Stimulated activated CD4-positive, alpha-beta T cell treated with anti-CD3 and anti-CD28 coated beads, Interleukin-2, amount 100 ng/mL, for 48 hours (primary cell): ENCODE measurements at places on chromosomes 5 and 9.

GRCh38 chr9:76023715-76024195 is 133.3 kb downstream of the PCSK5 start:
- DNase-seq, result no peak

DNA sequence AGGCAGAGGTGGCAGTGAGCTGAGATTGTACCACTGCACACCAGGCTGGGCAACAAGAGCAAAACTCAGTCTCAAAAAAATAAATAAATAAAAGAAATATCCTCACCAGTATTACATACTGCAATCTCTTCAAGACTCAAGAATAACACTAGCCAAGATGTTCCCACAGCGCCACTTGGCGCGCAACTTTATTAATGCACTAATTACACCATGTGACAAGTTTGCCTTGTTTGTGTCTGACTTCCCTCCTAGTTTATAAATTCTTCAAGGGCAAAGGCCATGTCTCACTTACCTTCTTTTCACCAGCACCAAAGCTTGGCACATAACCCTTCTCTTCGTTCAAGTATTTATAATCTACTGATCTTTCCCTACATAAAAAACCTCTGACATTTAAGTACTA is 4.8 kb downstream of the SKP1 start:
- no peak for DNase-seq

DNA sequence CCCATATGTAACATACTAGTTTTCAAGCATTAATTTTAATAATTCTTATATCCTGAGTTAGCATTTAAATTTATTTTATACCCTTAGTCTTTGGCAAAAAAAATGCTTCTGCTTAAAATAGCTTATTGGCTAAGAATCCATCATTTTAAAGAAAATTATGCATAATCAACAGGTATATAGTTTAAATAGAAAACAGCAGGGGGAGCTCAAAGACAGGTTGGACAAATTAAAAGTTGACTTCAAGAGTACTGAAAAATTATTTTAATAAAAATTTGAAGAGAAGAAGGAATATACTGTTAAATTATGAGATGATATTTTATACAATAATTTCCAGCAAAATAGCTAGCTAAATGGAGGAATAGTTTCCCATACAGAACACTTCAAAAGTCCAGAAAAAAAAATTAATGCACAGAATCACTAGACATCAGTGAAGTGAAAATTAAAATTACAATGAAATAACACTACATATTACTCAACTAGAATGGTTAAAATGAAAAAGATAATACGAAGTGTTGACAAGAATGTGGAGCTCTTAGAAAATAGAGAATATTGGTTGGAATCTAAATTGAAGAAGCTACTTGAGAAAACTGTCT is 387.1 kb downstream of the PDE4D start:
- DNase-seq, result no peak

GRCh38 chr5:175305251-175305650 is 138.7 kb downstream of the DRD1 start:
- DNase-seq, result no peak

- DNase-seq, result no peak
These were observed 97.3 kb downstream of the USP20 start for GRCh38 chr9:129932303-129933151.

DNA sequence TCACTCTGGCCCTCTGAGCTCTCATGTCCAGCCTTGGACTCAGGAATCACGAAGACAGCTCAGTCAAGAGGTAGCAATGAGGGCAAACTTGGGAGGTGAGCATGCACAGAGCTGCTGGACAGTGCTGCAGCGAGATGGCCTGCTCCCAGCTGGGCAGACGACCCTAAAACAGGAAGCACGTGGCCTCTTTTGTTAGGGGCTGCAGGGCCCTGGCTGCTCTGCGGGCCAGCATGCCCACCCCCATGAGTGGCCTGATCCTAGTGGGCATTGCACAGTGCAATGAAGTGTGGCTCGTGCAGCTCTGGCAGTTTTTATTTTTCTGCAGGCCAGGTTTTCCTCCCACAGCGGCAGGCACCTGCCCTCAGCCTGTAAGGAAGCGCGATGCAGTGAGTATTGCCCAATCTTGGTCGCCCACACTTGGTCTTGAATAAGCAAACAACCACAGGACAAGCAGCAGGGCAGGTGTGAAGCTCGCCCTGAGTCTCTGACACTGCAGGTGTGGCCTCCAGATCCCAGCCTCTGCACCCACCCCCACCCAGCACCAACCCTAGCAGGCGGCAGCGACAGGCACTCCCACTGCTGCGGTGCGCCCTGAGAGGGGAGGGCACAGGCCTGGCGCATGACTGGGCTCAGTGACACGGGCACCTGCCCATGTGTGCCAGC is 60.8 kb downstream of the SEMA4D start:
- DNase-seq, result no peak

GRCh38 chr9:137366891-137367381 is 56.0 kb downstream of the EXD3 start:
- no peak for DNase-seq

- DNase-seq, result no peak
These were observed 51.2 kb upstream of the ARRDC3 start for GRCh38 chr5:91434348-91434747.

DNA sequence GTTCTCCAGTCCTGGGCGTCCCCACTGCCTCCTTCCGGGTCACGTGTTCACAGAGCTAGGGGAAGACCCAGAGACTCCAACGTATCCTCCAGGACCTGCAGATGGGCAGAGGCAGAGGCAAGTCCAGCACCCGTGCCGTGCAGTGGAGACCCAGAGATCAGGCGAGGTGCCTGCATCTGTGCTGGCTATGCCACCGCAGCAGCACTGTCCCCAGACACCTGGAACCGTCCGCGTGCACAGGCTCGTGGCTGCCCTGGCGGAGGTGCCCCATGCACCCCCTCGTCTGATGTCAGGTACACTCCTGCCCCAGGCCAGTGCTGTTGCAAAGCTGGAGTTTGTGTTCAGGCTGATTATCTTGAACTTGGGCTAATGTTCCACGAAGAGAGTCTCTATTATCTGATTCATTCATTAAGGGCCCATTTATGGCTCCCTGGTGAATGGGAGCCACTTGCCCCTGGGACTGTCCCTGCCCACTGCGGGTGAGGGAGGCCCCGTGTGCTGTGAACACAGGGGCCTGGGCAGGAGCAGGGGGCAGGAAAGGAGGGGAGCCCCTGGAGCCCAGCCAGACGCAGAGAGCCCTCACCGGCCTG is 13.7 kb downstream of the IRX4 start:
- DNase-seq, result no peak

- DNase-seq, result no peak
These were observed 163.9 kb downstream of the ARRDC3 start for GRCh38 chr5:91219091-91219802.

DNA sequence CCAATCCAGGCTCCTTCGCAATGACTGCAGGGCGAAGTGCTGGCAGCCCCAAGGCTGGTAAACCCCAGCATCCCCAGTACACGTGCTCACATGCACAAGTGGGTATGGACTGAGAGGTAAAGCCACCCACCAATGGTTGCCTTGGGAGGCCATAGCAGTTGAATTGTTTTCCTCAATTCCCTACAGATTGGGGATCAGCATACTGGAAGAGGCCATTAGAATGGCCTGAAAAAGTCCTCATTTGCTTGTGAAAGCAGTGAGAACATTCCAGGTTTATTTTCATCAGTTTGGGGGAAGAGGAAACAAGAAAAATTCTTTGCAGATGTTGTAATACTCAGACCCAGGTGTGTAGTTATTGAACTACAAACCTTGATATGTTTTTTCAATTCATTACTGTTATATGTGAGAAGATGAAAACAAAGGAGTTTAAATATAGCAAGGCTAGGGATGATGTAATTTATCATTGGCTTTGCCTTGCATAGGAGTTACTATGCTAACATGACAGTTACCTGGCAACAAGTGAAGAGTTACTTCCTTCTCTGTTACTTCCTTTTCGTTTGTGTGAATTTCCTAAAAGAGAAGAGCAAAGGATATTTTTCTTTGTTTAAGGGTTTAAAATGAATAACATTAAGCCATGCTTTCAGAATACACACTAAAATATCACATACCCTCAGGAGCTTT is 36.4 kb downstream of the MTMR12 start:
- no peak for DNase-seq

DNA sequence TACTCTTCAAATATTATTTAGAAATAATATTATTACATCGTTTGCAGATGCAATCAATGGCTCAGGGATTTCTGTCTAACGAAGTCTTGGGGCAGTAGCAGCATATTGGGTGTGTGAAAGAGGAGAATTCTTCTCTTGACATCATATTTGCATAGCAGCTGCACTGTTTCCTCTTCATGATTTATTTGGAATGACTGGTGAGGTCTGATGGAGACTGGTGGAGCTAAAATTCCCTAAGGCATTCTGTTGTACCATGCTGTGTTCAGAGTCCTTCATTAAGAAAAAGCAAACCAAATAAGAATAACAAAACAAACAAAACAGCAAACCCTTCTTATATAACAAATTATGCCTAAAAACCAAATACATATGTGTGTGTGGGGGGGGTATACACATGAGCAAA is 177.6 kb downstream of the DIRAS2 start:
- no peak for DNase-seq

GRCh38 chr9:89926691-89927220 is 321.9 kb downstream of the GADD45G start:
- no peak for DNase-seq

DNA sequence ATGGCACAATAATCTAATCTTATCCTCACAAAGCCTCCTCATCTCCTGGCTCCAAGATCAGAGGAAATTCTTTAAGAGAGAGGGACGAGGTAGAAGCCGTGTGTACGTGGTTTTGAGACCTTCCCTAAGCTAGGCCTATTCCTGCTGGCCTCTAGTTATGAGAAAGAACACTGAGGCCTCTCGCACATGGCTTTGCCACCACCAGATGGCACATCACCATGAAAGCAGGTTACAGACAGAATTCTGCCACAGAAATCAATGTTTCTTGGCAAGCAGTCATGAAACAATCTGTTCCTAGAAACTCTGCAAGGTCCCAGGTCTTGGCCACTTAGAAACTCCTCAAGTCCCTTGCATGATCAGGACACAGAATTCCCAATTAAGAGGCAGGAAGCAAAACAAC is 268.2 kb upstream of the TAS2R1 start:
- DNase-seq, result no peak

DNA sequence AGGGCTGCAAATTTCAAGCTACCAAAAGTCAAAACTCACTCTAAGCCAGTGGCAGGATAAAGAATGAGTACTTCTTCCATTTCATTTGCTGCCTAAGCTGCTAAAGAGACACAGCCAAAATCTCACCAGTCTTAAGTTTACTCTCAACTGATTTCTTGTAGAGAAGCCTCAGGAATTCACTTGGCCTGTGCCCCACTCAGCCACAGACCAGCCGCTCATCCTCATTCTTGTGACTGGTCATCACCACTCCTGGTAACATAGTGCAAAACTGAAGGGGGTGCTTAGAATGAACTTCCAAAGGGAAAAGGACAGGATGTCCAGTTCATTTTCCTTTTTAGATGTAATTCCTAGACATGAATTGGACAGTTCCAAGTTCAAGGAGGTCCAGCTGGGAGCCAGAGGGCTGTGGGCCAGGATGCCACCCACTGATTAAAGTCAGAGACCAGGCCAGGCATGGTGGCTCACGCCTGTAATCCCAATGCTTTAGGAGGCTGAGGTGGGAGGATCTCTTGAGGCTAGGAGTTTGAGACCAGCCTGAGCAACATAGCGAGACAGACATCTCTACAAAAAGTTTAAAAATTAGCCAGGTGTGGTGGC is 72.7 kb upstream of the RANBP3L start:
- no peak for DNase-seq

DNA sequence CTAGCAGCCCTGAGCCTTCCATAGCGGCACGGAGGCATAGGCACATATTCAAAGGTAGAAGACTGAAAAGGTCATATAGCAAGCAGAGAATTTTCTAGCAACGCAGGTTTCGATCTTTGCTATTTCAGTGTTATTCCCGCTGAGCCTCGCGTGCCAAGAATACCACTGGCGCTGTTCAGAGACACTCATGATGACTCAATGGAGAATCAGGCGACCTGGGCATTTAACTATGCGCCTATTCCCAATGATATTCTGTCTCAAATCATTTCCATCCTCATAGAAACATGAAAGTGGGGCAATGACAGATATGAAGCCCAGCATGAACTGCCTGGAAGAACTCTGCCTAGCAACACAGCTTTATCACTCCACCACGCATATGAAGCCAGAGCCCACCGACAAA is 59.9 kb downstream of the EFNA5 start:
- DNase-seq, result no peak

- DNase-seq, result no peak
These were observed 903.8 kb downstream of the EFNA5 start for GRCh38 chr5:106766916-106767315.

DNA sequence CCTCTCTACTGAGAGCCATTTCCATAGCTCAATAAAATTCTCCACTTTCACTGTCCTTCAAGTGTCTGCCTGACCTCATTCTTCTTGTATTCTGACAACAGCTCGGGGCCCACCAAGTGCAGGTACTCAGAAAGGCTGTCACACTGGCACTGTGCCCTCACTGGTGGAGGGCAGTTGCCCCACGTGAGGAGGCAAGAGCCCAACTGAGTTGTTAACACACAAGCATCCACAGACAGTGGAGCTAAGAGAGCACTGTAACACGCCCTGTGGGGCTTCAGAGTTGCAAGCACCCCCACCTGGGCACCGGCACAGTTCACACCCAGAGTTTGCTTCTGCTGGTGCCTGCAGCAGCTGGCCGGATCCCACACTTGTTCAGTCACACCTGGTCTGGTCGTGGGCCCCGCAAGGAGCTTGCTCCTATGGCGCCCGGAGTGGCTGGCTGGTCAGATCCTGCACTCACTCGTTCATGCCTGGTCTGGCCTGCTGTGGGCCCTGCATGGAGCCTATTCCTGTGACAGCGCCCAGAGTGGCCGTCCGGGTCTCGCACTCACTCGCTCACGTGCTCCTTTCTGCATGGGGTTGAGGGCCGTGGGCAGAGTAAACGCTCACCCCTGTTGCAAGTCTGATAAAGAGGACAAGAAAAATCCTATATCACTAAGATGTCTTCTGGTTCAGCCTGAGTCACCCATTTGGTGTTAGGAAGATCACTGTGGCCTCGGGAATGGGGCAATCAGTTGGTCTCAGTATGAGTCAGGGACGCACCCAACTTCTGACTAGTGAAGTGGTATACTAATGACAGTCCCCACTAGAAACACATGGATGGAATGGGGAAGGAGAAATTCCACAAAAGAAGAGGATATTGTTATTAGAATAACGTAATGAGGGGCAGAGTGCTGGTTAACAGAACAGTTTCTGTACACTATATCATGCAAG is 87.0 kb upstream of the CCNH start:
- no peak for DNase-seq

GRCh38 chr5:168471785-168472184 is 14.5 kb upstream of the RARS1 start:
- no peak for DNase-seq

DNA sequence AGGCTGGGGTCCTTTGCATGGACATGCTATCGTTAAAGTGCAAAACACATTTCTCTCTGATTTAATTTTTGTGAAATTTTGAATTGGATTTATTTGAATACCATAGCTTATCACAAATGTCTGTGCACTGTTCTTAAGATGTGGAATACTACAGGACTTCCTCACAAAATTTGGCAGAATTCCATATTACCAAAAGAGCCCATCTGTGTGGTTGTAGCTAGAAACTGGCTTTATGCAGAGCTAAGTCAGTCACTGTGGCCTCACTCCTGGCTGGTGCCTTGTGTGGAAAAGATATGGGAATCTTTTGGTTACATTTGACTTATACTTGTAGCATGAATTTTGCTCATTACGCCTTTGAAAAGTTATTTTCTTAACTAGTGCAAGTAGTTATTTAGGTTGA is 35.5 kb downstream of the ACO1 start:
- no peak for DNase-seq
